Stimulated activated CD4-positive, alpha-beta T cell treated with anti-CD3 and anti-CD28 coated beads, Interleukin-1b, Interleukin-23, amount 100 ng/mL, for 4 hours (primary cell): ENCODE measurements at places on chromosomes 2 and 18.

GRCh38 chr2:196294516-196294909 is 123.1 kb upstream of the STK17B start:
- DNase-seq: no peak

GRCh38 chr2:162256591-162256991 is 13.3 kb upstream of the FAP start:
- DNase-seq: no peak

DNA sequence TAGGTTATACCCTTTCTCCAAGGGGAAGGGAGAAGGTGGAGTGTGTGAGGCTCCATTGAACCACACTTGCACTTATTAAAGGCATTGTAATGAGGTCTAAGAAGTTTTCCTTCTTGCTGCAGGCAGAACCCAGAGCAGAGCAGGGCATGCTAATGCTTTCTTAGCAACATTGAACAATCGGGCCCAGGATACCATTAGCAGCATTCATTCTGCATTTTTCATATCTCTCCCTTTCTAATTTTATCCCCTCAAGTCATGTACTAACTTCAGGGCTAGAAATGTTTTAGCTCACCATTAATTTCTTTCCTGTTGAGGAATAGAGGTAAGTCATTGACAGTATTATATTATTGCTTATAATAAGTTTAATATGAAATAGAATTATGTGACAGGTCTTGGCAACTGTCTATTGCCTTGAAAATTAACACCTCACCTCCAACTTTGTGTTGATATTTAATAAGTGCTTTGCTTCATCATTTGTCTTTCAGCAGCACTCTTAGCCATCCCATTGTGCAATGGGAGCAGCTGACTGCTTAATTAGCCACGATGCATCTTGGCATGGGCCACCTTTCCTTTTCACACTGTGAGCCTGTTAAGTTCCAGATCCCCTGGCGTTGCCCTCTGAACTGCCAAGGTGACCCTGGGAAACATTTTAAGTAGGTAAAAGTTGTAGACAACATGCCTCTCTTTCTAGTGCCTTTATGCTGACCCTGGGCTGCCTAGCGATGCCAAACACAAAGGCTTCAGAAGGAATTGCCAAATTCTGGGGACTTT is 300.8 kb upstream of the MEX3C start:
- DNase-seq: no peak

DNA sequence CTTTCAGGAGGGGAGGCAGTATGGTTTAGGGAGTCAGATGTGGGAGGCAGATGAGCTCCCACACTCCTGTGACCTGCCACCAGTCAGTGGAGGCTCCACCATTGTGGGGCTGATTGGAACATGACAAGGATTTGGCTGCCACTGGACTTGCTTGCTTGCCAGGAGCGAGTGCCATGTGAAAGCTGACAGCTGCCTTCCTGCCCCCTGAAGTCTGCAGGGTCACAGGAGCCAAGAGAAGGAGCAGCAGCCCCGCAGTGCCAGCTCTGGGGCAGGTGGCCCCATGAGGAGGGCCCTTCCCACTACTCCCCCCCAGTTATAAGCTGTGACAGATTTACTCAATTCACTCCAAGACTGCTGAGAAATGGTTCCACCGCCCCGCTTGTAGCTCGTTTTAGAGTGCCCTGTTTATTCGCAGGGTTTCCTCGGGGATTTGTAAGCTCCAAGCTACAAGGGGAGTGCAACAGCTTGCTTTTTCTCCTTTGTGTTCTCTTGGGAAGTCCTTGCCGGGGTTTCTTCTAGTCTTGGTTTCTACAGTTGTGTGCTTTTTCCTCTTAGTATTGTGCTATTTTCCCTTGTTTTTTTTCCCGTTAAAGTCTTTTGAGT is 414.3 kb downstream of the MEIS1 start:
- DNase-seq: no peak

DNA sequence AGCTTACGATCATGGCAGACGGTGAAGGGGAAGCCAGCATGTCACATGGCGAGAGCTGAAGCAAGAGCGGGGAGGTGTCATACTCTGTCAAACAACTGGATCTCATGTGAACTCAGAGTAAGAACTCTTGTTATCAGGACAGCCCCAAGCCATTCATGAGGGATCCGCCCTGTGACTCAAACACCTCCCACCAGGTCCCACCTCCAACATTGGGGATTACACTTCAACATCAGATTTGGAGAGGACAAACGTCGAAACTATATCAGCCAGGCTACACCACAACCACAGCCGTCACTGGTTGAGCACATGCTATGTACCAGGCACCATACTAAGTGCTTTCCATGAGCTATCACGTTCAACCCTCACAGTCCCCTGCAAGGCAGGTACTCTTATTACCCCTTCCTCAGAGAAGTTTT is 293.8 kb downstream of the PRKCE start:
- DNase-seq: no peak

DNA sequence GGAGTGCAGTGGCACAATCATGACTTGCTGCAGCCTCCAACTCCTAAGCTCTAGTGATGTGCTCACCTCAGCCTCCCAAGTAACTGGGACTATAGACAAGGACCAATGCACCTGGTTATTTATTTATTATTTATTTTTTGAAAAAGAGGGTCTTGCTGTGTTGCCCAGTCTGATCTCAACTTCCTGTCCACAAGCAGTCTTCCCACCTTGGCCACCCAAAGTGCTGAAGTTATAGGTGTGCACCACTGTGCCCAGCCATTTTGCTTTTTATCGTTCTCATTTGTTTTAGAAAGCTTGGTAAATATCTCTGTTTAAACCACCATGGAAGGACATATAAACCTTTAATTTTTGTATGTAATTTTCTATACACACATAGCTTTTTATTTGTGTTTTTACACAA is 74.2 kb downstream of the SMCHD1 start:
- DNase-seq: no peak

DNA sequence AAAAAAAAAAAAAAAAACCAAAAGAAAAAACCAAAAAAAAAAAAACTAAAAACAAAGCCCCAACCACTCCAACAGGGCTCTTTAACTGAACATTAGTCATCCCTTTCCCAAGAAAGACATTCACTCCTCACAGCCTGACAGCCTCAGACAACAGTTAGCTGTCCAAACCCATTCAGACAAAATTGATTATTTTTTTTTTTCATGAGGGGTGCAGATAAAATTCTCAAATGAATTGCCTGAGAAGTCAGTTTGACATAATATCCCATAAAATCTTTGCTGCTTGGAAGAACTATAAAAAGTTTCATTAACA is 206.1 kb upstream of the REV1 start:
- DNase-seq: no peak

GRCh38 chr18:27108842-27109241 is 76.3 kb downstream of the CHST9 start:
- DNase-seq: no peak

DNA sequence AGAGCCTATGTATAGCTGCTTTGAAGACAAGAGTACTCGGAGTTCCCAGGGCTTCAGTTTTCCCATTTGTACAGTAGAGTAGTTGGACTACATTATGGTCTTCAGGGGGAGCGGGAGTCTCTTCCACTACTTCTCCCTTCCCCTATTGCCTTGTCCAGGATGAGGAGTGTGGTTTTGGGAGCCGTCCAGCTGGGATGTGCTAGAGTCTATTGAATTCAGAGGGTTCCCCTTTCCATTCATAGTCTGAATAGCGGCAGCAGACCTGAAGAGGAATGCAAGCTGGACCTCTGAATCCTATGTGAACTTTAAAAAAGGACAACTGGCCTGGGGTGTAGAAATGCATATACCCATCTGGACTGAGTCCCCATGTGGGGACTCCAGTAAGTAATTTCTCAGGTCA is 43.5 kb upstream of the EPG5 start:
- DNase-seq: no peak

DNA sequence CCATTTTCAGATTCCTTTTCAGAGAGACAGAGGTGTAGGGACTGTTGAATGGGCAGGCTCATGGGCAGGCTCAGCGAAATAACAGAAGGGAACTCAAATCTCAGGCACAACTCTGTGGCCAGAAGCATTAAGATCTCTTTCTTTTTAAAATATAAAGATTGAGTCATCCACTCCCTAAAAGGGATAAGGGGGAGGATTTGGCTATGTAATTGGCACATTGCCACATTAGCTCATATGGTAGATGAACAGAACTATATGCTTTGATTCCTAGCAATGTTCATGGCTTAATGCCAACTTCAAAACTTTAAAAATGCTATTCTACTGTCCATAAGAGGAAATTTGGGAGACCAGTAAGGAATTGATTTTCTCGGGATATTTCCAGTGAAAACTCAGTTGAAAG is 53.8 kb upstream of the SLC5A7 start:
- no peak for DNase-seq

DNA sequence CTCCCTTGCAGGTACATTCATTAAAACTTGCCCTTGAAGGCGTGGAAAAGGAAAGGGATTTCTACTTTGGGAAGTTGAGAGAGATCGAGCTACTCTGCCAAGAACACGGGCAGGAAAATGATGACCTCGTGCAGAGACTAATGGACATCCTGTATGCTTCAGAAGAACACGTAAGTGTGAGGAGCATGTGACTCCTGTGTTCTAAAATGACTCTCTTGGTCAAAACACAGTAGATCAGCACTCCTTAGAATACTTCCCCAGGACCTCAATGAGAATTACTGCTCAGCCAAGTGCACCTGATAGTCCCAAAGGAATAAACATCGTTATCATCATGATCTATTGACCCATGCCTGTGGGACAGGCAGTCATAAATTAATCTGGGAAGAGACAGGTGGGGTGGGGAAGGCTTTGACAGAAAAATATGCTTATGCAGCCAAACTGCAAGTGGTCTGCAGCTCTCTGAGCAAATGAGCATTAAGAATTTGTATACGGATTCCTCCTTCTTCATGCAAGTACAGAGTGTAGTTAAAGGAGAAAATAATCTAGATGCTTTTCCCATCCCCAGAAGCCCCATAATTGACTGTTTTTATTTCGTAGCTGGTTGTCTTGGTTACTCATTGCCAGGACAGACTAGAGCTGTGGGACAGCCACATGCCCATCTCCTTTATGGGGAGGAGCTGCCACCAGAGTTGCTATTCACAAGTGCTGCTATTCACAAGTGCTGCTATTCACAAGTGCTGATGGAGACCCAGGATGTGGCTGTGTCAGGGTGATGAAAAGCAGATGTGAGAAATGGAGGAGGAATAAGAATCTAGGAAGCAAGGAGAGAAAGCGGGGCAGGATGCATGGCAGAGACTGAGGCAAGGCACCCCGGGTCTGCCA is 91.0 kb downstream of the MAPRE2 start:
- DNase-seq: no peak

- DNase-seq: no peak
Observed at GRCh38 chr2:113084249-113085000, 16.7 kb downstream of the IL1F10 start.

GRCh38 chr2:99425022-99425421 is 64.8 kb downstream of the REV1 start:
- DNase-seq: no peak

DNA sequence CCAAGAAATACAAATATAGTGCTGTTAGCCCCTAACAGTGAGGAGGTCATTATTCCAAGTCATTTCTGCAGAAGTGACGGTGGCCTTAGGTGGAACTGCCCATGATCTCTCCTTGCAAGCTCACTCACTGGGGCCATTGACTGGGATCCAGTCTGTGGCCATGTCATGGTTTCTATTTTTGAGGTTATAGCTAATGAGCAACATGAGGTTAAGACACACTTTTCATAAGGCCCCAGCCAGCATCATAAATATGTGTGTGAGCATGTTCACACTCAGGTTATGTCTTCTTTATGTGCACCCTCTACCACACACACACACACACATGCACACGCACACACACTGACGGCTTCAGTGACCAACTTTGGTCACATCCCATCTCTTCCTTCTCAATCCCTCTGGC is 484 bp downstream of the AFF3 start:
- no peak for DNase-seq

DNA sequence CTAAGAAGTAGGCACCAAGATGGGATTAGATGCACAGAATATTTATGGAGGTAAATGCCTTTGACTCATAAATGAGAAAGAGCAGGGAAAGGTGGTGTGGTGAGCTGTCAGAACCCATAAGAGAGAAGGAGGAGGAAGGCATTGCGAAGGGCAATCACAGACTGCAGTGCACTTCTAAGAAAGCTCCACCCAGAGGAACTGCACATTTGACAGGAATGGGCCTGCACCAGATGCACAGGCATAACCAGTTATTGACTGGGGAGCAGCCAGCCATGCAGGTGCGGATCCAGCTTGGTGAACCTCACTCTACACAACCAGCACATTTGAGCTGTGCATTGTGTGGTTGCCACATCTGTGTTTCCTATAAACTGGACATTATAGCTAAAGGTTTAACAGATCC is 62.2 kb upstream of the L3MBTL4 start:
- no peak for DNase-seq

DNA sequence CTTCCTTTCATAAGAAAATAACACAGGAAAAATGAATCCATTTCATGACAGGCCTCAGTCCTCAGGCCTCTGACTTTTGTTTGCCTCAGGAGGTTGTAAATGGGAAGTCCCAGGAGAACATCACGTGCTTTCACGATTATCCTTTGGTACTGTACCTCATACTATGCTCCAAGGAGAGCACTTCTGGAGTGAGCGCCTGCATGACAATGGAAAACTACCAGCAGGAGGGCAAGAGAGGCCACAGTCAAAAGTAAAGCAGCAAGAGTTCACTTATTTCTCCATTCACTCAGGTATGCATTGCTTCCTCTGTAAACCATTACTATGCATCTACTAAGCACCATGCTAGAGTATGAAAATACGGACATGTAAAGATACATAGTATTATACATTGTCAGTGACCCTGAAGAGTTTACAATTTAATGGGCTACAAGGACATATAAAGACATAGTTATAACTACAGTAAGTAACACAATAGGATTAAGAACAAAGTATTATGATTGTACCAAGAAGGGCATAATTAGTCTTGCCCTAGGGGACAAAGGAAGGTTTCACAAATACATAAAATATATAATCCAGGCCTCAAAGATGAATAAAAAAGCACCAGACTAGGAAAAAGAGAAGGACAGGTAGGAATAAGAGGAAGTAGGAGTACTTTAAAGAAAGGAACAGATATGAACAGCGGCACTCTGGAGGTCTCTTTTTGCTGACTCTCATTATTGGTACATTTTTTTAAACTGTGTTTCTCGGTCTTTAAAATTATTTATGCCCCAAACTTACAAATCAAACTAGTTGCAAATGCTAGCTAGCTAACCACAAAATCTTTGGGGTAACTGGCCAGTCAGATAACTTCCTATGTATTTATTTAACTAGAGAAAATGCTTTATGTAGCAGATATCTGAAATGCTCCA is 806.7 kb downstream of the NRXN1 start:
- DNase-seq: no peak

DNA sequence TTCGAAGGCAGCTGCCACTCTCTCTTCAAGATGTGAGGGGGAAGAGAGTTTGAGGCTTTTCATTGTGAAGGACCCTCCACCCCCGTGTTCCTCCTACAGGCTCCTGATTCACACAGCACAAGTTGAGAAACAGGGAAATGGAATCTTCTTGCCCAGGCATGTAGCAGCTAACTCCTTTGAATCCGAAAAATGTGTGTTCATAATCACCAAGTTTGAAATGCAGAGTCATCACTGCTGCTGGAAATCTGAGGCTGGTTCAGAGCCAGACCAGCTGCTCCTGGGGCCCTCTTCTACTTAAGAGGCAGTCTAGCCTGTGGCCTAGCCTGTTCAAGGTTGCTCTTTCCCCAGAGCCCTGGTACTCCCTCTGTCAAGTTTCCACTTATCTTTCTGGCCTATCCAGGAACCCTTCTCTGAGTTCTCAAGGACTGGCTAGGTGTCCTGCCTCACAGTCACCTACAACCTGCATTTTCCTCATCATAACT is 166.4 kb downstream of the TMEM247 start:
- no peak for DNase-seq
